T-cell (primary cell): ENCODE measurements at places on chromosomes 5 and 9. TPM values are rescaled to one million over a fixed set of nuclear protein-coding genes. Genes with fewer than 3 reads are reported as not detected.

DNA sequence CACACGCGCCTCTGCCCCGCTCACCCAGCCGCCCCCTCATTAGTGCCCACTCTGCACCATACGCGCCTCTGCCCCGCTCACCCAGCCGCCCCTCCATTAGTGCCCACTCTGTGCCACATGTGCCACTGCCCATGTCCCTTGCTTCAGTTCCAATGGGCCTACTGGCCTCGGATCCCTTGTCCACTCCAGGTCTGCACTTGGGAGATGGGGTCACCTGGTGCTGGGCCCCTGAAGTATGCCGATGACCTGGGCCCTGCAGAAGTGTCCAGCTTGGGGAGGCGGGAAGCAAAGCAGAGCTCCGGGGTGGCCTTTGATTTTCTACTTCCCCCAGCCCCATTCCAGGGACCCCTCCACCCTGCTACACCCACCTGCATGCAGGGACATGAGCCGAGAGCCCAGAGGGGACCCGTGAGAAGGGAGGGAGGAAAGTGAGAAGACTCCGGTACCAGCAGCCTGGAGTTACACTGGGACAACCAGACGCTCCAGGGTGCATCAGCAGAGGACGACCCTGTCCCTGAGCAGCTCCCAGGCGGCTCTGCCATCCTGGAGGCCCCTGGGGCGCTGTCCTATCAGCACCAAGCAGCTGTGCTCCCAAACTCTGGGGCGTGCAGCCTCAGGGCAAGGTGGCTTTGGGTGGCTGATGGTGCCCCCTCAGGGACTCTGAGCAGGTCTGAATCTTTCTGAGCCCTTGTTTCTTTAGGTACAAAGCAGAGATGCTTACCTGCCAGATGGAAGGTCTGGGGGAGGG lies 140.8 kb downstream of the RXRA start:
- no peak overlapping the region for H3K27ac ChIP-seq
- no peaks in the 10 kb centered on the region for H3K36me3 ChIP-seq
- no peak for DNase-seq

DNA sequence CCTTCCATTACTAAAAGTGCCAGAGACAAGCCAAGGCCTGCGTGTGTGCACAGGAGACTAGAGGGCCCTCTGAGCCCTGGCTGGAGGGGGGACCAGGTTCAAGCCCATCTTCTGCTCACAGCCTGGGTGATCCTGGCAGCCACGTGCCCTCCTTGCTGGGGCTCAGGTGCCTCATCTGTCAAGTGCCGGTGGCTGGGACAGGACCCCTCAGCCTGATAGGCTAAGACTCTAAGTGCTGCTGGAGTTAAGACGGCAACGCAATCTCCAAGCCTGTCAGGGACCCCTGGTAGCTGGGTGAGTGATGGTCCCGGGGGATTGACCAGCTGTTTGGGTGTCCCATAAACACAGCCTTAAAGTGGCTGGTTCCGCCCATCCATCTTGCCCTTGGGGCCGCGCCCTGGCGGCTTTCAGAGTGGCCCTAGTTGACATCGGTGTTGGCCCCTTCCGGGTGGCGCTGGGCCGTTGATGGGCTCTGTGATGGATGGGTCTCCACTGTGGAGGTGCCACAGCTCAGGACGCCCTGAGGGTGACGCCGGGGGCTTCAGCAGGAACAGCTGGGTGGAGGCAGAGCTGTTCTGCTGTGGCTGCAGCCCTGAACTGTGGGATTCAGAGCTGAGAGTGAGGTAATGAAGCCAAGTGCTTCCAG lies 136.2 kb downstream of the BARX1 start:
- DNase-seq = no peak
- no peaks in the 10 kb centered on the region for H3K4me1 ChIP-seq
- no peak overlapping the region for H3K4me3 ChIP-seq
- H3K36me3 ChIP-seq = no peaks in the 10 kb centered on the region

DNA sequence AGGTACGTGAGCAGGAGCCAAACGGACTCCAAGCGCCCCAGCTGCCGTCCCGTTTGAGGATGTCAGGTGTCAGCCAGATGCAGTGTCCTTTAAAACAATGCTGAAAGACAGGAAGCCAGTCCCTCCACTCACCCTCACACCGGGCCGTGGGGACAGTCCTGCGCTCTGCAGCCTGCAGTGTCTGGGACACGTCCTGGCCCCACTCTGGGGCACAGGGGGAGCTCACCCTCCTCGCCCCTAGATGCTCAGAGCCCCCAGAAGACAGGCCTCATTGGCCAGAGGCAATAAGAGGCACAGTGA lies 79.7 kb downstream of the ZNF354C start:
- H3K4me1 ChIP-seq = no peaks in the 10 kb centered on the region
- no peaks in the 10 kb centered on the region for H3K36me3 ChIP-seq
- H3K27ac ChIP-seq = no peak overlapping the region
- H3K27me3 ChIP-seq = no peaks in the 10 kb centered on the region
- no peak for DNase-seq

DNA sequence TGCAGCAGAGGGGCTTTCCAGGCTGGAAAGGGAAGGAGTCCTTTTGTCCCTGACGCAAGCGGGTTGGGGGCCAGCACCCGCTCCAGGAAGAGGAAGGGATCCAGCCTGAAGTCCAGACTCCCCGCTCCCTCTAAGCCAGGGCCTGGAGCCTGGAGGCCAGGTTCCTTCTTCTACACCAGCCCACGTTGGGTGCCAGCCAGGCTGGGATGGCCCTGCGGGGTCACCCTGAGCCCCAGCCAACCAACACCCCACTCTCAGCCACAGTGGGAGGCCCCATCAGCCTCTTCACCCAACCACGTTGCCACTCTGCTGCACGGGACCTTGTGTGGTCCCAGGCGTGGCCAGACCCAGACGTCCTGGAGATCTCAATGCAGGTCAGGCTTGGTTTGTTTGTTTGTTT lies 970 bp upstream of the FUT7 start:
- no peak overlapping the region for H3K4me3 ChIP-seq
- no peak overlapping the region for H3K27ac ChIP-seq
- H3K27me3 ChIP-seq = peaks cover 13% of the 10 kb centered on the region
- H3K36me3 ChIP-seq = no peaks in the 10 kb centered on the region

Gene LCN2
- total RNA-seq = not detected

Gene BTNL9
- total RNA-seq = not detected
